ENCODE measurements at places on chromosomes 4 and X. TPM values are rescaled to one million over a fixed set of nuclear protein-coding genes. Genes with fewer than 3 reads are reported as not detected.

Gene COL4A5
- total RNA-seq: not detected

Gene ADGRA3
- 0.53 TPM for total RNA-seq

Gene LDB2
- total RNA-seq: not detected

Gene SLC10A6
- total RNA-seq: not detected

DNA sequence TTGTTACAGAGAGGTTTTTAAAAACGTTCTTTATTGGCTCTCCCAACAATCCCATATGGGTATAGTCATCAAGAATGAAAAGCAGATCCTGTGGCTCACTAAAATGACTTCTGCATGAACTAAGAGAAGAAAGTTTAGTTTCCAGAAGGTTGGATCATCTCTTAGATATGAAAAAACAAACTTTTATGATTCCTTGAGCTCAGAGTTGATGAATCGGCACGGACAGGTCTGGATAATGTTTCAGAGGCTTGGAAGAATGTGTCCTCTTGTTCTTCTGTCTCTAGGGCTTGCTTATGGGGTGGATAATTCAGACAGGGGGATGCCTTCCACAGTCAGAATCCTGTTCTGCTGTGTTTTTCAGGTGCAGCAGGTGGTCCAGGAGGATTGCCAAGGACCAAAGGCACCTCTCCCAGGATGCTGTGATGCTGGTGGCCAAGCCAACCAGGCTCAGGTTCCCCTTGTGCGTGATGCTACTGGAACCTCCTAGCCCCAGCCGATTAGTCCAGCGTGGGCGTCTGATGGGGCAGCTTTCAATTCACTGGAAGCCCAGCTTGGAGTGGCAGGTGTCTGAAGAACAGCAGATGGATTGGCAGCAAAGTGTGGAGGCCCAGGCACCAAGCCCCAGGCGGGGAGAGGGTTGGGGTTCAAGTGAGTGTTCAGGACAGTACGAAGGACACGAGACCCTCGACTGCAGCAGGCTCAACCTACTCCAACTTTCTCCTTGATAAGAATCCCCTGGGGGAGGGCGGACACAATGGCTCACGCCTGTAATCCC, 30.3 kb downstream of the CCKAR start:
- peak; percentile 33 for DNase-seq

DNA sequence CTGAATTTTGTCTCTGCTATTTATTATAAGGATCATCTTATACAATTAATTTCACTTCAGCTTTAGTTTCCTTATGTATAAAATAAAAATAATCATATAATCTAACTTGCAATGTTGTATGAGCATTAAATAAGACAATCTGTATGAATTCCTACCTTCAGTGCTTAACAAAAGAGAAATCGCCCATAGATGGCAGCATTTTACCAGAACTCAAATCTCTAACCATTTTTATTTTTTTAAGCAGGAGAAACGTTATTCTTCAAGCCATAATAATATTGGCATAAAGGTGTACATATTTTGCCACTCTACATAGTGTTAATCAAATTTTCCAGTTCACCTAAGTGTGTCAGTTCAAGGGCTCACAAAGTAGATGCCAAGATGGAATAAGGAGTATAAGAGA, 78.8 kb downstream of the TMEM47 start:
- DNase-seq: no peak

- DNase-seq: no peak
Observed at GRCh38 chrX:125646195-125646594, 326.5 kb downstream of the TEX13C start.
